Umbilical cord (tissue), 2 donors: ENCODE measurements at places on chromosomes 3 and 15.
A peak's percentile ranks its signal among the peaks of the same experiment; 100 is the strongest.

DNA sequence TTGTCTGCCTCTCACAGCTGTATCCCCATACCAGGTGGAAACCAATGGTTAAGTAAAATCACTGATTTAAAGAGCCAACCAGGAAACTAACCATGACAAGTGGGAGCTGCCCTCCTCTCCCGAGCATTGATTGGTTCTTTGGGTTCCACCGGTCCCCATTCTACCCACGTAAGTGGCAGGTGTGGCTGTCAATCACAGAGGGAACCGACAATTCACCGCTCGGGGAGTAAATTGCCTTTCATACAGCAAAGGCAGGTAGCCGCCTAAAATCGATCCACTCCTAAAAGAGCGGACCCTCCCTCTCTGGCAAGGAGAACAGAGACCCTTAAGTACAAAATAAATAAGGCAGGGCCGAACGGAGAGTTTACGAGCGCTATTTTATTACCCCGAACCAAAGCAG is 1.2 kb downstream of the ERC2 start:
- peak; percentile 76 for DNase-seq

DNA sequence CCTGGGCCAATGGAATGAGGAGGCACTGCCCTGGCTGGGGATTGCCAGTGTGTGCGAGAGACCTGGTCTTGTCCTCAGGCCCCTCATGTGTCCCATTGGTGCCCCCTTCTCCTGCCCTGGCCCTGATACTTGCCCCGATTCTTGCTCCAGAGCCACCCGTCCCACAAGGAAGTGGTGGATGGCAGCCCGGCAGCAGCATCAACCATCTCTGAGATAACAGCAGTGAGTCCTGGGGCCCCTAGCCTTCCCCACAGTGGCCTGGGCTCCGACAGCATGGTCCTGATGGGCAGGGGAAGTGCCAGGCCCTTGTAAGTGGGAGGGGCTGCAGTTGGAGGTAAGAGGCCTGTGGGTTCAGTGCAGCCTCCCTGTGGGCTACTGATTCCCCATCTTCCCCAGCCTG is 15.4 kb downstream of the VILL start:
- no peak for DNase-seq

- DNase-seq, result no peak
Measured at GRCh38 chr3:21100656-21101359, 650.2 kb downstream of the ZNF385D start.

- DNase-seq, result peak; percentile 20
Measured at GRCh38 chr3:196754091-196754981, 14.7 kb downstream of the PAK2 start.

- DNase-seq, result no peak
Measured at GRCh38 chr3:117616227-117616626, 906.6 kb downstream of the TUSC7 start.

GRCh38 chr3:183275937-183276336 is 22.9 kb downstream of the B3GNT5 start:
- no peak for DNase-seq

- DNase-seq, result no peak
Measured at GRCh38 chr15:64379216-64379960, 1.9 kb downstream of the PCLAF start.

GRCh38 chr3:100084100-100084806 is 30.0 kb downstream of the FILIP1L start:
- DNase-seq, result no peak

DNA sequence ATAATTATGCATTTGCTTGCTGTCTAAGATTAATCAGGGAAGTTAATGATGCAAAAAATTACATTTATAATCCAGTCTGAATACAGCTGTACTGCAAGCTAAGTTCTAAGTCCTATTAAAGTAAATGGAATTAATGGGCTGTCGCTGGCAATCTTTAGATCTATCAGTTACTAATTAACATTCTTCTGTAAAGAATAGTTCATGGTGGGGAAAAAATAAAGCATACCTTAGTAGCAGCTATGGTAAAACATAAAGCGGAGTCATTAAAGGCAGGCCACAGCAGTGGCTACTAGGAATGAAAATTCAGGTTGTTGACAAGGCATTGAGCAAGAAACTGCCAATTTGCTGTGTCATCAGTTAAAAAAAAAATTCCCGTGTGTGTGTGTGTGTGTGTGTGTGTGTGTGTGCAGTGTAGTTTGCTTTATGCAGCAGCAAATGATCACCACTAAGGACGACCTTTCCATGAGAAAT is 129.8 kb downstream of the ZNF385D start:
- no peak for DNase-seq

DNA sequence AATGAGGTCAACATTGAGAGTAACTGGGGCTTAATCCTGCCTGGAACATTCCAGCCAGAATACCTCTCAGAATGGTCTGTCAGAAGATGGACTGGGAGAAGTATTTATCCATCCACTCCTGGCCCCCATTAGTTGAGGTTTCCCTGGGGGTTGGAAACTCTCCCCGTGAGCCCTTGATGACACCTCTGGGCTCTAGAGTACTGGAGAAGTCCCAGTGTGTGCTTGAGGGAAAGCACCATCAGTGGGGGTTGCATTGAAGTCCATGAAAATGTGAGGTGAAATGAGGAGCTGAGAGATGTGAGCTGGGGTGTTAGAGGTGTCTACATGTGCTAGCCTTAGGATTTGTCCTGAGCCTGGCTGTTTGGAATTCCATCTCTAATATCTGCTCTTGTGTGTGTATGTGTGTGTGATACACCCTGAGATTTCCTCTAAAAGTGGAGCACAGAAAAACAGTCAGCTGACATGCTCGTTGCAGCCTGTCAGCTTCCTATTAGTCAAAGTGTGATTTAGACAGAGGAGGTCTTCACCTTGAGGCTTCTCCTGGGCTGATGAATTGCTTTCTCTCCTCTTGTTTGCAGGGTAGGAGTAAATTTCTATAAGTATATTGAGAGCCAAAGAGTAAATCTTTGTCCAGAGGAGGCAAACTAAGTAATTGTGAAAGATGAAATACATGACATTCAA is 67.6 kb downstream of the NR1D2 start:
- DNase-seq, result no peak

- peak; percentile 78 for DNase-seq
Measured at GRCh38 chr3:71317749-71318457, 265.6 kb downstream of the FOXP1 start.

- DNase-seq, result no peak
Measured at GRCh38 chr3:194536871-194537637, 50.3 kb upstream of the ATP13A3 start.

- DNase-seq, result no peak
Measured at GRCh38 chr15:34721157-34721801, 33.5 kb downstream of the GJD2 start.

DNA sequence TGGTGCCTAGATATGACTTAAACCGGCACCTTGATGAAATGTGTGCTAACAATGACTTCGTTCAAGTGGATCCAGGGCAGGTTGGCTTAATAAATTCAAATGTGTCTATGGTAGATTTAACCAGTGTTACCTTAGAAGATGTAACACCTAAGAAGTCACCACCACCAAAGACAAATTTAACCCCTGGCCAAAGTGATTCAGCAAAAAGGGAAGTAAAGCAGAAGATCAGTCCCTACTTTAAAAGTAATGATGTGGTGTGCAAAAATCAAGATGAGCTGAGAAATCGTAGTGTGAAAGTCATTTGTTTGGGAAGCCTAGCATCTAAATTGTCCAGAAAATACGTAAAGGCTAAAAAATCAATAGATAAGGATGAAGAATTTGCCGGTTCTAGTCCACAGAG is 1.1 kb downstream of the FAN1 start:
- no peak for DNase-seq

DNA sequence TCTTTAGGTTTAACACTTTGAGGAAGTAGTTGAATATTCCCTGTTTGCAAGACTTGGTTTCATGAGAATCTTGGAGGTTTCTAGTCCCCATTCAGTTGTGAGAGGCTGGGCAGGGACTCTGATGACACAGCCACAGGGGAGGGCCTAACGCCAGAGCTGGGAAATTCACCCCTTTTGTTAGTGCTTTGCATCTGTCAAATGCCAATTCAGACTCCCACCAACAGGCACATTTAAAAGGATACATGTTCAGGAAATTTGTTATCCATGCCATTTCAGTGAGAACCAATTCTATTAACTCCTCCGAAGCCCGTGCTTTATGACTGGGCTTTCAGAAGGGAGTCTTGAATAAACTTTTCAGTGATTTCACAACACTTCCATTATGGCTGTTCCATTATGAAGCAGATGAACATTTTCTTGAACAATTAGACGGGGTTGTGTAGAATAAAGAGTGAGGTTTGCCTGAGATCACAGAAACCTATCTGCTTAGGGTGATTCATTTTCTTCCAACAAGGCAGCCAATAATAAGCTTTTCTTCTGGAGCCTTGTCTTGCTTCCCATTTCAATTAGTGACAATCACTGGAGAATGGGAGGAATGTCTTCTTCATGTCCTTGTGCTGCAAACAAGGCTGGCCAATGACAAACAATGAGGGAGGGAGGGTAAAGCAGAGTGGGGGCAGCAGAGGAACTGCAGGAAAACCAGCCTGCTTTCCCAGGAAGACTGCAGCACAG is 90.6 kb downstream of the SOX14 start:
- no peak for DNase-seq

GRCh38 chr3:4174791-4175190 is 128.4 kb upstream of the SETMAR start:
- DNase-seq, result no peak

GRCh38 chr15:35720019-35720418 is 174.1 kb upstream of the DPH6 start:
- DNase-seq, result no peak

DNA sequence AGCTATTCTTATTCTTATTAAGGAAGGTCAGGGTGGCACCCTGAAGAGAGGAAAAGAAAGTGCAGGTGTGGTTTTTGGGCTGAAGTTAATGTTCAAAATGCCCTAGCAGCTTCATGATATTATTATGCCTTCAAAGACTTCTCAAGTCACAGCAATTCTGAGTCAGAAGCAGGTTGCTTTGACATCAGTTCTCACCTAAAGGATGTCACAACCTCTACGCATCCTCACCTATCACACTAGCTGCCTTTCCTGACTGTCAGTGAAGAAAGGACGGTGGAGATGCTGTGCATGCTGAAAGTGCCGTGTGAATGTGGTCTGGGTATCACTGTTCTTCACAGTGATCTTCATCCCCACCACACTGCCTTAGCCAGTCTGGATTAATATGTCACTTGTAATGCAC is 49.6 kb downstream of the NPTN start:
- no peak for DNase-seq

DNA sequence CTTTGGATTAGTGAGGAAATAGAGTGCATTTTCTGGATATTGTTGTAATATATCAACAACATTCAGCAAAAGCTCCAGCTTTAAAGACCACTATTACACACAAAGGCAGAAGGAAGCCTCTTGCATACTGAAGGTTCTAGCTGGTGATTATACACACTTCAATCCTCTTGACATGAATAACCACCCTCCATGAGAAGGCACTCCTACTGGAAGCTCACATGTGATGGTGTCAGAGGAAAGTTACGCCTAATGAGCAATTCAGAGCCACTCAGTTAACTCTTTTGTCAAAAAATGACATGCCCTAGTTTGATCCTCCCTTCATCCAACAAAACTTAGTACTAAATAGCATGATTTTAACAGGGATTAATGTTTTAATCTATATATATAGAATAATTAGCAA is 124.6 kb upstream of the LYSMD4 start:
- no peak for DNase-seq

GRCh38 chr3:54781728-54782127 is 146.1 kb downstream of the LRTM1 start:
- DNase-seq, result no peak

- no peak for DNase-seq
Measured at GRCh38 chr3:182729903-182730674, 63.2 kb upstream of the ATP11B start.

DNA sequence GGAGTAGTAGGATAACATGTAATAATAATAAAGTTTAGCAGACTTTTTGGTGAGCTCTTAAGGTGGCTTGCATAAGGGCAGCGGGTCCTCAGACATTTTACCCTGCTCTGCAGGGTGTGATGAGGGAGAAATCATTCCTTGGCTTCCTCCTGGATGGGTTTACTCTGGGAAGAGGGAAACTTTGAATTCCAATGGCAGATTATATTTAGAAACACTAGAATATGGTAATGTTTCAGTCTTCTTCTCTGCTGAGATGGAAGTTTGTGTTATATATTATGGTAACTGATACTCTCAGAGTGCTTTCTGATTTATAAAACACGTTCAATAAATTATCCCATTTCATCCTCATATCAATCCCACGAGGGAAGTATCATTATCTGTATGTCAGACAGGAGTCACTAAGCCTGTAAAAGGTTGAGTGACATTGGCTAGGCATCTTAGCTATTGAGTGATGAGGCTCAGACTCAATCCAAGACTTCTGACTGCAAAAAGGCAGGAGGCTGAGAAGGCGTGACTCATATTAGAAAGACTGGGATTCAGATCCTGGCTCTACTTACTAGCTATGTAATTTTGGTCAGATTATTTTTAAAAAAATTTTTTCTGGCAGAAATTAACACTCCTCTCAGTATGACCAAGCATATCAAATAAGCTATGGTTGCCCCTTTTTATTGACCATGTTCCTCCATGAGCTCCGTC is 19.3 kb downstream of the PDIA5 start:
- DNase-seq, result no peak

DNA sequence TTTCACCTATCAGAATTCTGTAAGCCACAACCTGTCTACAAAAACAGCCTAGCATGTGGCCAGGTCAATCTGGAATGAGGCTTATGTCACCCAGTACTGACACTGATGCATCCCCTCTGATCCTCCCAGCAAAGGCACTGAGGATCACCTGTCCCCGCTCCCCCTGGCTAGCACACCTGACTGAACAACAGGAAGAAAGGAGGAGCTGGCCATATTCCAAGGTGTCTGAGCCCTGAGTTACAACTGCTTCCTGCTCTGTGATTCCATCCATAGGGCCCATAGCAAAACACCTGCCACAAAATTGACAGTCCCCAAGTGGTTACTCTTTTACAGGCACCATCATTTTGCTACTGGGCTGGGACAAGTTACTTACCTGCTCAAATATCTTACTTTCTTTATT is 555.5 kb upstream of the CFAP20DC start:
- DNase-seq, result no peak

DNA sequence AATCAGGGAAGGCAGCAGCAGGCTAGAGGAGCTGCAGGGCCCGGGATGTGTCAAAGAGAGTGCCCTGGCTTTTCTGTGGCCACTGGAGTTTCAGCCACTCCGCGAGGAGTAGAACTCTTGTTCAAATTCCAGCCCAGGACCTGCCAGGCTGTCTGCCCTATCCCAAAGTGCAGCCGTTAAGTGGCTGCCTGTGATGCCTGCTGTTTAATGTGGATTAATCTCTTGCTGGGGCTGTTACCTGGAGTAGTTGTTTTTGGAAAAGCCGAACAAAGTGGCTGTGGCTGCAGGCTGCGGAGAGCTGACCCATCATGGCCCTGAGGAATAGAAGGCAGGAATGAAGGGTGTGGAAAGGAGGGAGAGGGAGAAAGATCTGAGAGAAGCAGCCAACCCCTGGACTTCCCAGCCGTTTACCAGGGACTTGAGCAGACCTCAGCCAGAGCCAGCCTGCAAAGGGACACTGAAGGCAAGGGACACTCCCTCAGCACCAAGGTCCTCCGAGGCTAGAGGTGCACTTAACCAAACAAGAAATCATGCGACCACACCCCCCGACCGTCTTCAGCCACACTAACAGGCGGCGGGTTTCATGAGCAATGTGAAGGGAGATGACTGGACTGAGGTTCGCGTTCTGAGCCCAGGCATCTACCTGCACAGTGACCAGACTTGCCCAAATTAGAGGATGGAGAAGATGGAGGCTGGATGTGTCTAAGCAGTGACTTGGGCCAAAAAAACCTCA is 4.7 kb downstream of the CDAN1 start:
- DNase-seq, result no peak
